Neural crest cell (in vitro differentiated cells): ENCODE measurements at places on chromosomes 2 and 18.

DNA sequence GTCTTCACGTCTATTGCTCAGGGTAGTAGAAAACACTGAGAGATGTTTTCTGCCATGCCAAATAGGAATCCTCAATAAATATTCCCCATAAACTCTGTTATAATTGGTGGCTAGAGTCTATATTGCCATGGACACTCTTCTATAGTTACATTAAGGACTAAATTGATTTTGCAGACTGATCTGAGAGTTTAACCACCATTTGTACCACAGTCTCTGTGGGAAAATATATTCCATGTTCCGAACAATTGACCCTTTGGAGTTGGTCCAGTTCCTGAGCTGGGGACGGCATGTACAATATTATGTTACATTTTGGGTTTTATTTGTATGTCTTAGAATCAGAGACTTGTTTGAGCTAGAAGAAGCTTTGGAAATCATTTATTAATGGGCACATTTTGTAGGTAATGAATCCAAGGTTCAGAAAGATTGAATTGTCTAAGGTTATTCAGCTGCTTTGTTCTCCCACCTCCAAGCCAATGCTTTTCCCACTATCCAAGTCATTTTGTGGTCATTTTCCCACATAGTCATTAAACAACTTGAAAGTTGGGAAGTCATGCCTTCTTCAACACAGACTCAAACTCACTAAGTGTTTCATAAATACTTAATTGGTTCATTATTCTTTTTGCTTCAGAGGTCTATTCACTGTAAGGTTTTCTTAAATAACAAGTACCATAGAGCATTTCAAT is 5.1 kb upstream of the PPP1CB start:
- DNase-seq, result no peak

GRCh38 chr2:172931918-172932520 is 143.6 kb upstream of the MAP3K20 start:
- DNase-seq, result peak; percentile 77

DNA sequence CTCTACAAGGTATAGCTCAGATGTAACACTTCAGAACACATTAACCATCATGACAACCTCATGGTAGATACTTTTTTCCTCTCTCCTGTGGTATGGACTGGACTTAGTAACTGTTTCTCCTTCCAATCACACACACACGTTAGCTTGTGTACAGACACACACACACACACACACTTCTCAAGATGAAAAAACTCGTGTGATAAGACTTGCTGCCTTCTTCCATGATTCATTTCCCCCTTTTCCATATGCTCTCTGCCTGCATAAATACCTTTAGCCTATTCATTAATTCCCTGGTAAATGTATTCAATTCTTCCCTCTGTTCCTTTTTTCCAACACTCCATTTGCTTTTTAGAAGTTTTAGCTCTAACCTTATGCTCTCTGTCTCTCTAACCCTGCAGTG is 118.9 kb upstream of the TANK start:
- no peak for DNase-seq

DNA sequence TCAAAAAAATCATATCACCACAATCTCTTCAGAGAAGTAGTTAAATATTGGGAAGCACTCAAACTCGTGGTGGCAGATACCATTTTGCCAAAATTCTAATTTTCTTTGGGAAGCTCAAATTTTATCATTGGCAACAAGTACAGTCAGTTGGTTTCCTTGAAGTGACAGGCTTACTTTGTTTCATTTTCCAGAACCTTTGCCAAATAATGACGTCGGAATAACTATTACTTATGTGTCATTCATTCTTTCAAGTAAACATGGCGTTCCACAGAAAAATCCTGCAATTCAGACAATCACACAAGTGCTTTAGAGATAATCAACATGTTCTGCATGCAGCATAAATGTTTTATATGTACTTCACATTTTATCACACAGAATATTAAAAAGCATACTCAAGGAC is 5.4 kb downstream of the TTLL4 start:
- no peak for DNase-seq

DNA sequence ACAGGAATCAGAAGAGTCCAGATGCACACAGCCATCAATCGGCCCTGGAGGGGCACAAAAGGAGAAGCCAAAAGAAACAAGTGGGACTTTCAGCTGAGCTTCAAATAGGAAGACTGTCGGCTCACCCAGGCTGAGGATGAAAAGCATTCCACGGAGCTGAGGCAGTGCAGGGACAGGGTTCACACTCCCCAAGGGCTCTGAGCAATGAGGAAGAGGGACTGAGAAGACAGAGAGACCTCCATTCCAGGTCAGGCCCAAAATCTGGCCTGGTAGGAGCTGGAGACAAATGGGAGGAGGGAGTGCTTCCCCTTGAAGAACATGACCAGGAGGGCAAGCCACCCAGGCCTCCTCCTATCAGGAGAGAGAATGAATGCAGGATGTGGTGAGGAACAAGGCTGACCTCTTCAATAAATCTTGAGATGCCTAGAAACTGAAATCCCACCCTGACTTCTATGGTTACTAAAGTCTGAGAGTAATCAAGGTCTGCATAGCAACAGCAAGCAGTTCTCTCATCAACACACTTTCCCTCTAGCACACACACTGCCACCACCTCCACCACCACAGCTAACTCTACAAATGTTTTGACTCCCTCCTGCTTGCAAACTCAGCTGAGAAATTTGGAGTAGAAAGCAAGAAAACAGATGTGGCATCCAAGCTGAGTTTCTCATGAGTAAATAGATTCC is 434.4 kb downstream of the TNS1 start:
- no peak for DNase-seq

- DNase-seq, result no peak
Observed at GRCh38 chr2:85702800-85703199, 8.6 kb downstream of the GNLY start.

DNA sequence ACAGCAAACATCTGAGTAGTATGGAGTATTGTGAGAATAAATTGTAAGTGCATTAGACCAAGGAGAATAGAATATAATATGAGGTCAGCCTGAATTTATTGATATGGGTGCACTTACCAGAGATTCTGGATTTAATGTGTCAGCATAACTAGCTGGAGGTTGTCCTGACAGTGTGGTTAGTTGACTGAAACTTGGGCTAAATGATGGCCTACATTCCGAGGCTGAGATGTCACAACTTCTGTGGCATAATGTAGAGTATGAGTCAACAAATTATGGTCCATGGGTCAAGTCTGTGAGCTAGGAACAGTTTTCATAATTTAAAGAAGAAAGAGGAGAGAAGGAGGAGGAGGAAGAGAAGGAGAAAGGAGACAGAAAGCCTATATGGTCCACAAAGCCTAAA is 127.6 kb downstream of the QPCT start:
- no peak for DNase-seq

- DNase-seq, result no peak
Observed at GRCh38 chr2:113876503-113877387, 13.1 kb upstream of the ACTR3 start.

- DNase-seq, result no peak
Observed at GRCh38 chr2:233346930-233347329, 7.4 kb upstream of the DGKD start.

GRCh38 chr2:120442923-120443571 is 97.1 kb downstream of the INHBB start:
- no peak for DNase-seq

DNA sequence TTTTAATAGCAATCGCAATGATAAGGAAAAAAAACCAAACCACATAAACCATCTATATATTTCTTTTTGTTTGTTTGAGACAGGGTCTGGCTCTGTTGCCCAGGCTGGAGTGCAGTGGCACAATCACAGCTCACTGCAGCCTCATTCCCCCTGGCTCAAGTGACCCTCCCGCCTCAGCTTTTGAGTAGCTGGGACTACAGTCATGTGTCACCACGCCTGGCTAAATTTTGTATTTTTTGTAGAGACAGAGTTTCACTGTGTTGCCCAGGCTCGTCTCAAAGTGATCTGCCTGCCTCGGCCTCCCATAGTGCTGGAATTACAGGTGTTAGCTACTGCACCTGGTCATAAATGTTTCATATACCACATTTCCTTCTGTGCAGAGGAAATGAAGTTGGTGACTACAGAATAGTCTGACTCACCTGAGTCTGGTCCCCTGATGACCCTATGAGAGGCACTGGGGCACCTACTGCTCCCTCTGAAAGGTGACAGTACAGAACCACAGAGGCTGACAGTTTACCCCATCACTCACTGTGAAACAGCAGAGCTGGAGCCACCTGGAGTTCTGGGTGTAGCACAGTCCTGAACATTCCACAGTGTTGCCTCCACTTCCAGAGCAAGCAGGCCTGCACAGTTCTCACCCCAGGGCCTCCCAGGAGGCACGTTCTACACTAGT is 183.7 kb upstream of the PXDN start:
- DNase-seq, result no peak

- no peak for DNase-seq
Observed at GRCh38 chr2:138210487-138210886, 246.2 kb downstream of the HNMT start.

- DNase-seq, result no peak
Observed at GRCh38 chr2:191637182-191638078, 40.5 kb upstream of the NABP1 start.

DNA sequence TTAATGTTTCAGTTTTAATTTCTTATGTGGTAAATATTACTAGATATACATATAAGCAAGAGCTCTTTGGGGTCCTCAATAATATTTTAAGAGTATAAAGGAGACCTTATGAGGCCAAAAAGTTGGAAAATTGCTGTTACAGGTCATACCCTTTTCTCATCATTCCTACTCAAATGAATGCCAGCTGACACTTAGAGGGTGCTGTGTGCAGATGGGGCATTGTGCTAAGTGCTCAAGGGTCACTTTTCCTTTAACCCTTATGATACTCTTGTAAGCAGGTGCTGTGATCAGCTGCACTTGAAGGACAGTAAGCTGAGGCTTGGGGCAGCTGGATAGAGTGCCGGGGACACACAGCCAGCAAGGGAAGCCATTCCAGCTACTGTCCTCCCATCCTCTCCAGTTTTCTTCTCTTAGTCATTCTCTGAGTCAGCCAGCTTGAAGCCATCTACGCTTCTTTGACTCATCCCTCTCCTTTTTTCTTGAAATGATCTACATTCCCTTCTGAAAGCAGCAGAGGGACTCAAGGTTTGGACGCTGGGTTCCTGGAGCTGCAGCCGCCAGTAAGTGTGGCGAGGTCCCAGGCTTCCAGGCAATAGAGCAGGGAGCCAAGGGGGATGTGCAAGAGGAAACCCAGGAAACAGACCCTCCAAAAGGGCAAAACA is 42.0 kb upstream of the CREB1 start:
- DNase-seq, result no peak

DNA sequence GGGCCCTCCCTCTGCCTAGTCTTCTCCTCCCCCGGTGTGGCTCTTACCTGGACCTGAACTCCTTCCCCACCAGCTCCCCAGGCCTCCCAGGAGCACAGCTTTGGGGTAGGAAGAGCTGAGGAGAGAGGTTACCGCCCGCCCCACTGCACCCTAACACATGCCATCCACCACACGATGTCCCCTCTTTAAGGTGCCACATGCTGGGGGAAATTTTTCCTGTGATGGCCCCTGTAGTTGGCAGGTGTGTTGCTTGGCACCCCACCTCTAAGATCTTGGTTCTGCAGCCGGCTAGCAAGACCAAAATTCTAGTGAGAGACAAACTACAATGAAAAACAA is 6.9 kb upstream of the TEX261 start:
- DNase-seq, result no peak

- DNase-seq, result no peak
Observed at GRCh38 chr2:144099780-144100377, 420.0 kb downstream of the ZEB2 start.

GRCh38 chr2:11056614-11057013 is 98.7 kb upstream of the SLC66A3 start:
- no peak for DNase-seq

DNA sequence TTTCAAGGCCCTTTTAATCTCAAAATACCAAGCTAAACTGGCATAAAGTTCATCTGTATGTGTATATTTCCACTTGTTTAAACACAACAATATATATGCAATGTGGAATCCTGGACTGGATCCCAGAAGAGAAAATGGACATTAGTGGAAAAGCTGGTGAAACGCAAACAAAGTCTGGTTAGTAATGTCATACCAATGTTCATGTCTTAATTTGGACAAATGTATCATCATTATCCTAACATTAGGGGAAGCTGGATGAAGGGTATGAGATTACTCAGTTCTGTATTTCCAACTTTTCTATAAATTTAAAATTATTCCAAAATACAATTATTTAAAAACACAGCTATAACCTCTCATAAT is 3.8 kb downstream of the SP3 start:
- no peak for DNase-seq

- DNase-seq, result no peak
Observed at GRCh38 chr2:28613633-28614501, 118.0 kb downstream of the PLB1 start.

DNA sequence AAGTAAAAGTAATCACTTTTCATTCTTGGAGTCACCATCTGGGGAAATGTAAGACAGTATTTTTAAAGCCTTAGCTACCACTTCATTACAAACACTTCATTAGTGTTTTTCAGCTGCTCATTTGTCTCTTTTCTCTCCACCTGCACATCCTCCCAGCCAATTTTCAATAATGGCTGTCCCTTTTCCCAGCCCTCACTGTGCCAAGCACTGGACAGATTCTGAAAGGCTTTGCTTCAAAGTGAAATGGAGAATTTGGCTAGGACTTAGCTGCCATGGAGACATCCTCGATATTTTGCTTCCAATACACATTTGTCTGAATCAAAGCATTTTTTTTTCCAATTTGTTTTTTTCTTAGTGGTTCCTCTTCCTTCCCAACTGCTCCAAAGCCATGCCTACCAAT is 272.4 kb upstream of the NRXN1 start:
- no peak for DNase-seq

- DNase-seq, result no peak
Observed at GRCh38 chr2:30368258-30368657, 78.8 kb upstream of the LCLAT1 start.

GRCh38 chr2:108594132-108594981 is 60.1 kb downstream of the LIMS1 start:
- no peak for DNase-seq

- no peak for DNase-seq
Observed at GRCh38 chr2:26574066-26574899, 66.9 kb downstream of the CIB4 start.

GRCh38 chr2:237464757-237465391 is 22.2 kb upstream of the MLPH start:
- DNase-seq, result no peak
